ENCODE measurements at places on chromosomes 2 and 18. TPM values are rescaled to one million over a fixed set of nuclear protein-coding genes. Genes with fewer than 3 reads are reported as not detected.

CRACDL gene
- polyA plus RNA-seq, result not detected

SCN9A gene
- polyA plus RNA-seq, result 31.2 TPM

RUFY4 gene
- polyA plus RNA-seq, result not detected

NLRC4 gene
- not detected for polyA plus RNA-seq

FSHR gene
- polyA plus RNA-seq, result not detected

SRD5A2 gene
- not detected for polyA plus RNA-seq

DNA sequence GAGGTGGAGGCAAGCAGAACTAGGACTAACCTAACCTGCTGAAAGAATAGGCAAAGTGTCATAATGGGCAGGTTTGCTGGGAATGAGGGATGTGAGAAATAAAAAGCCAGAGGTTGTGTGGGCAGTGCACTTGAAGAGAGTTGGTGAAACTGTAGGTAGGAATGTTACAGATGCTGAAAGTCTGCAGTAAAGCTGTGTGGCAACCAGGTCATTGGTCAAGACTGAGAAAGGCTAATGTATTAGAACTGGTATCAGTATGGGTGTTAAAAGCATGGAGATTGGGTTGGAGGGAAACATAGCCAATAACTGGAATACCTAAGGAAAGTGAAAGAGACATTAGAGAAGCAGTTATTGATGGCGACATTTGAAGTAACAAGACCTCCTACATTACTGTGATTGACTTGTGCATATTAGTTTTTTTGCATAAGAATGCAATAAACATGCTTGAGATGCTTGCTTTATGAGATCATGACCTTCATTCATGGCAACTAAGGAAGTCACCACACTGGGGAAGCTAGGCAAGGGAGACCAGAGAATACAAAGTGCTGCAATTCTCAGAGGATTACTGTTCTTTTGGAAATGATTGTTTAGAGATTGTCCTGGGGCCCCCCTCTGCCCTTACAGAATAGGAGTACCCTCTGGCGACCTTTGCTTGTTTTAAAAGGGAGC lies 11.8 kb downstream of the GULP1 start:
- peak; percentile 87 for DNase-seq

- DNase-seq, result peak; percentile 47
These were observed 22.8 kb upstream of the LRP1B start for GRCh38 chr2:142153601-142154000.

GRCh38 chr2:61426267-61426897 lies 44.5 kb downstream of the USP34 start:
- DNase-seq, result peak; percentile 26

GRCh38 chr2:30362468-30363081 lies 84.5 kb upstream of the LCLAT1 start:
- peak; percentile 50 for DNase-seq

DNA sequence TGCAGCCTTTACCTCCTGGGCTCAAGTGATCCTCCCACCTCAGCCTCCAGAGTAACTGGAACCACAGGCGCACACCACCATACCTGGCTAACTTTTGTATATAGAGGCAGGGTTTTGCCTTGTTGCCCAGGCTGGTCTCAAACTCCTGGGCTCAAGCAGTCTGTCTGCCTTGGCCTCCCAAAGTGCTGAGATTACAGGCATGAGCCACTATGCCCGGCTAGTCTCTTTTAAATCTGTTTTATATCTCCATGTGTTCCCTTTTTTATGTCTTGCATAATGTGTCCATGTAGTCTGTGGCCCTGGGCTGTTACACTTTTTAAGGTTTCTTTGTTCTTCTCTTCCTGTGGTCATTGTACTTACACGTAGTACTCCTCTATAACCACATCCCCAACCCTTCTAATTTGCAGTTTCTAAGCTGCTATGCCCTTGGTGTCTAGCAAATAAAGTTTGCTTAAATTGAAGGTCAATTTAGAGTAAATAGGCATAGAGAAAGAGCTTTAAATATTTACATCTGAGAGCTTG lies 168.2 kb downstream of the MCFD2 start:
- DNase-seq, result peak; percentile 48

- DNase-seq, result no peak
These were observed 241.6 kb upstream of the VRK2 start for GRCh38 chr2:57804971-57805370.

DNA sequence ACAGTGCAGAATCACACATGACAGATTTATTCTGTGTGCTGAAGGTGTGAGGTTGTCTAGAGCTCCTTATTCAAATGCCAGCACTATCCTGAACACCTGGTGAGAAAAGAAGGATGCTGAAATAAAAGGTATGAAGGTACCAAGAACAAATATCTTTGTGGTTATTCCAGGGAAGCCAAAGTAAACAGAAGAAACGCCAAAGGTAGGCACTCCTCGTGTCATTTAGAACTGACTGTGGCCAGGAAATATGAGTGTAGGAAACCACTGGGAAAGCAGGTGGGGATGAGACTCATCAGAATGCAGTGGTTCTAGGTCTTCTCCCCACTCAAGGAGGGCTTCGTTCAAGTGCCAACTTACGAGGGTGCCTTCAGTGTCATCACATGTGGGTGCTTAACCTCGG lies 80.8 kb downstream of the KIF5C start:
- no peak for DNase-seq

GRCh38 chr2:235003096-235003775 lies 51.4 kb downstream of the SH3BP4 start:
- DNase-seq, result no peak

DNA sequence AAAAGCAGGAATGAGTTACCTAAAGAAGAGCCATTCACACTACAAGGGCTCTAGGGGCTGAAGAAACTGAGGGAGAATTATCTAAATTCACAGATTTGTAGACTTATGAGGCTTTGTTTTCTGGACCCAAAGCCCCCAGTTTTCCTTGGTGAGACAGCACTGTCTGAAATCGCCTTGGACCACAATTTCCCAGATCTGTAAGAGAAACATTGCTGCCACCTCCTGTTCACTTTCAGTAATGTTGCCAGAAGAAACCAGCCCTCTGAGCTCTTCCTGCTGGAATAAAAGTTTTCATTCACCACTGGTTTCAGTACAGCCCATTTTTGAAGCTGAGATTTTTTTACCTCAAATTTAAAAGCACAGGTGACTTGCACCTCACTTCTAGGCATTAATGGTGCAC lies 169.2 kb downstream of the CDH20 start:
- DNase-seq, result peak; percentile 74

DNA sequence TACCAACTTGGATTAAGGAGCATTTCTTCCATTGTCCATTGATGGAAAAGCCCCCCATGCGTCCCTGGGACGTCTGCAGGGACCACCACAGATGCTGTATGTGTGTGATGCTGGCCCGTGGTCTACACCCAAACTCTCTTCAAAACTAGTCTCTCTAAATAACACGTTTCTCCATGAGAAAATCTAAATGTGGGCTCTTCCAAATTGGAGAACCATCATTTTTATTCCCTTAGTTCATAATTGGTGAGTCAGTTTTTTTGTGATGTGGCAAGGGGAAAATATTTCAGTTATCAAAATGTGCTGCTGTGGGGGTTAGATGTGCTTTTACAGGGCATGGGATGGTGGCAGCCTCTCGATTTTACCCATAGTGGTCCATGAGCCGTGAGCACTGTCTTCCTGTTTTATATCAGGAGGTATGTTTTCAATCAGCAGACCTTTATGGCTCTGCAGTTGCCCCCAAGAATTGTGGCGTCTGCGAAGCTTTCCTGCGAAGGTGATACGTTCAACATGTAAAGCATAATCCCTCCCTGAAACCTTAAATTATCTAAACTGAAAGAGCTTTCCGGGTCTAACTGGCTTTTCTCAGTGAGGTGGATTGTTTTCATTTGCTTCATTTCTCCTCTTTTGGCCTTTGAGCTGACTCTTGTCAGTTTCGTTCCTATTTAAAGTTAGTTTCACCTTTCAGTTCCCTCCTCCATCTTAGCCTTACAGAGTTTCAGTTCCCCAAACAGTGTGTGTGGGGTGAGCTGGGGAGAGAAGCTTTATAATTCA lies 78.4 kb downstream of the SETBP1 start:
- DNase-seq, result no peak

- no peak for DNase-seq
These were observed 83.9 kb downstream of the ACTR3 start for GRCh38 chr2:113973810-113974209.

- DNase-seq, result no peak
These were observed 187.5 kb upstream of the CYRIA start for GRCh38 chr2:16853088-16853487.

DNA sequence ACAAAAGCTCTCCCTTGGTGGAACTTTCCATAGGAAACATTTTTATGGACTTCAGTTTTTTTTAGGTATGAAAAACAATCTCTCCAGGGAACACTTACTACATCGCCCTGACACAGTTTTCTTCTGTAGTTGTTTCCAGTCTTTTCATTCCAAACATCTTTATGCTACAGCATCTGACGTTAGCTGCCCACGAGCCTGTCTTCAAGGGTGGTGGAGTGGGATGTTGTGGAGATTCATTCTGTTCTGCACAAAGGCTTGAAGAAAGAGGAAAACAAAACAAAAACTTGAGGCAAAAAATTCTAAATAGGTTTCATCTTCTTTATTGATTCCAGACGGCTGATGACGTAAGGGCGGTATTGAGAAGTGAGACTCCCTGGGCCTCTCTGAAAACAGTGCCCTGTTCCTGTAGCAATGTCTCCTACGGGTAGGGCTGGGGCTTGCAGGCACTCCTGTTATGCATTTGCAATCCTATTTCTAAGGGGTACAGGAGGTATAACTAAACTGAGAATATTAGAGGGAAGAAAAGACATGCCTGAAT lies 375.0 kb downstream of the RNF144A start:
- no peak for DNase-seq

GRCh38 chr2:156472686-156473085 lies 36.5 kb downstream of the GPD2 start:
- DNase-seq, result no peak

DNA sequence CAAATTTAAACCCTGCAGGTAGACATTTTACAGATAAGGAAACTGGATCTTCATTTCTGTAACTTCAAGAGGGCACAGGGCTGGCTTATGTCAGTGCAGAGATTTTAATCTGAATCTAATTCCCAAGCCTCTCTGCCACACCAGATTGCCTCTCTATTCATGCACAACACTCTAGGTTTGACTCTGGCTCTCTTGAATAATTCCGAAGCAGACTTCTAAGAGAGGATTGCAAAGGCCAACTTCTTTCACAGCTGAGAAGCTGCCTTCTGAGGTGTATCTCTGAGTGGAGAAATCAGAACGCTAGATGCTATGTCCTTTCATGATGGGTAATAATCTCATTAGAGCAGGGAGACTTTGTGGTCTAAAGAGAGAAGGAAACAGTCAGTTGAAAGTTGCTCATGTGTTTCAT lies 20.1 kb upstream of the MGAT5 start:
- no peak for DNase-seq
